ENCODE measurements at places on chromosomes 6 and 20. TPM values are rescaled to one million over a fixed set of nuclear protein-coding genes. Genes with fewer than 3 reads are reported as not detected.

GRCh38 chr20:15439551-15439950 lies 1102.1 kb upstream of the FLRT3 start:
- DNase-seq = no peak
- no peaks in the 10 kb centered on the region for H3K36me3 ChIP-seq
- H3K4me1 ChIP-seq = no peaks in the 10 kb centered on the region
- no peaks in the 10 kb centered on the region for H3K27me3 ChIP-seq
- no peak overlapping the region for H3K27ac ChIP-seq

DNA sequence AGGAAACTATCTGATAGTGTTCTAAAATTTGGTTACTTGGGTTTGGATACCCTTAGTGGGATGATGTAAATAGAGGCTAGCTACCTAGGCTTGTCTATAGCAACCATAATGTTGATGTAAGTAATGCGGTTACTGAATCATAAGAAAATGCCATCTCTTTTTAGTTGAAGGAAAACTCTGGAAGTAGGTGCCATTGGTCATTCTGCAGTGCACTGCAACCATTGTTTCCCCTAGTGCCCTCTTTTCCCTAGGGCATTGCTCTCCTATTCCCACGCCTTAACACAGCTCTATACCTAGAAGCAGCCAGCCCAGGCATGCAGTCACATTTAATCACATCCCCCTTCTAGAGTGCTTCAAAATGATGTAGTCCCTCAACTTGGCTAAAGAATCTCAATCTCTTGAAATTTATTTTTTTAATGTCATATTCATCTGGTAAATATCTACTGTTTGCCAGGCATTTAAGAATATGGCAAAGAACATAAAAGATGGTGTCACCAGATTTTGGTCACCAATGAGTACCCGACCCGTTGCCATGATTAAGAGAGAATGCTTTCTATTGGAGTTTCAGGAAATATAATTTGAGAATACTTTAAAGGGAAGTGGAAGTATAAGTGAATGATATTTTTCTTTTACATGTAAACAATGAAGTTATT lies 10.4 kb downstream of the LOC128125822 start:
- no peaks in the 10 kb centered on the region for H3K27me3 ChIP-seq
- H3K4me1 ChIP-seq = no peaks in the 10 kb centered on the region
- H3K4me3 ChIP-seq = no peak overlapping the region
- DNase-seq = no peak
- H3K27ac ChIP-seq = no peak overlapping the region

ERGIC3 gene
- total RNA-seq = 256 TPM

SLC16A10 gene
- 7.9 TPM for total RNA-seq

All from A673 (cell line).